Memory B cell (primary cell): ENCODE measurements at places on chromosomes 7 and 10.

DNA sequence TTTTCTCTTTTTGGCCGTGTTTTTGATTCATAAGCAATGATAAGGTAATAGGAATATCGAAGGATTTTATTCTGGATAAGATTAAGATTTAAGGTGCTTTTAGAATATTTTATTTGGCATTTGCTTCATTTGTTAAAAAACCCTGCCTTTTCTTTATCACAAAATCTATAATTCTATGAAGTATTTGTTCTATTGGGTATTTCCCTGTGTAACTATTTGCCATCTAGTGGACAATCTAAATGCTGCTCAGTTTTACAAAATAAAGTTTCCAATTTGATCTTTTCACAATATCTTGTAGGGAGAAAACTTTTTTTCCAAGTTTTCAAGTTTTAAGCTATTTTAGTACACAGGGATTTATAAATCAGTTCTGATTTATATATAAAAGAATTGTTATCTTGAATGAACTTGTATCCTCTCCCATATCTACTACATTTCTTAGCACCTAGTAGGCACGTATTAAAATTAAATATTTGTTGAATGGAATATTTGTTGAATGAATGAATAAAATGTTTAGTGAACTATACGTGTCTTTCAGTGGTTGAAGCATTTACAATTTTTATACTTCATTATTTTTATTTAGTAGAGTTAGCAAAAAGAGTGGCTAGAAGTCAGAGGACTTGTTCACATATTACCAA lies 26.5 kb downstream of the ANKRD7 start:
- H3K36me3 ChIP-seq, result no peaks in the 10 kb centered on the region
- DNase-seq, result no peak
- H3K4me3 ChIP-seq, result no peak overlapping the region

GRCh38 chr7:135077642-135078041 lies 70.2 kb upstream of the TMEM140 start:
- no peak overlapping the region for H3K4me3 ChIP-seq
- H3K27me3 ChIP-seq, result no peaks in the 10 kb centered on the region
- H3K4me1 ChIP-seq, result no peaks in the 10 kb centered on the region
- DNase-seq, result no peak
- H3K27ac ChIP-seq, result no peak overlapping the region
- H3K36me3 ChIP-seq, result no peaks in the 10 kb centered on the region

DNA sequence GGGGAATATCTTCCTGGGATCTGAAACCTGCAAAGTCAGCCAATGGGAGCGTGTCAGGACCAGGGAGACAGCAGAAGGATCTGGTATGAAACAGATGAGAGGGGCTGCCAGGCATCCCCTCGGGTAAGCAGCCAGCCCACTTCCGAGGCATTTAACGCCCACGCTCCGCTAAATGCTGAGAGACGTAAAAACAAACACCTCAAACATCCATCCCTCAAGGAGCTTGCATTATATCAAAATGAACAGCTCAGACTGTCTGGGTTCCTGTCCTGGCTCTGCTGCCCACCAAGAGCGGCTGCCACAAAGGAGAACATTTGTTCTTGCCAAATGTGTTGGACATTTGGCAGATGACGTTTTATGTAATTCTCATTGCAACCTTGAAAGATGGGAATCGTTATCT lies 7.0 kb upstream of the SERPINE1 start:
- peaks cover 26% of the 10 kb centered on the region for H3K27me3 ChIP-seq
- no peak for DNase-seq
- H3K36me3 ChIP-seq, result no peaks in the 10 kb centered on the region
- no peak overlapping the region for H3K27ac ChIP-seq
- peaks cover 9% of the 10 kb centered on the region for H3K4me1 ChIP-seq
- H3K4me3 ChIP-seq, result no peak overlapping the region

DNA sequence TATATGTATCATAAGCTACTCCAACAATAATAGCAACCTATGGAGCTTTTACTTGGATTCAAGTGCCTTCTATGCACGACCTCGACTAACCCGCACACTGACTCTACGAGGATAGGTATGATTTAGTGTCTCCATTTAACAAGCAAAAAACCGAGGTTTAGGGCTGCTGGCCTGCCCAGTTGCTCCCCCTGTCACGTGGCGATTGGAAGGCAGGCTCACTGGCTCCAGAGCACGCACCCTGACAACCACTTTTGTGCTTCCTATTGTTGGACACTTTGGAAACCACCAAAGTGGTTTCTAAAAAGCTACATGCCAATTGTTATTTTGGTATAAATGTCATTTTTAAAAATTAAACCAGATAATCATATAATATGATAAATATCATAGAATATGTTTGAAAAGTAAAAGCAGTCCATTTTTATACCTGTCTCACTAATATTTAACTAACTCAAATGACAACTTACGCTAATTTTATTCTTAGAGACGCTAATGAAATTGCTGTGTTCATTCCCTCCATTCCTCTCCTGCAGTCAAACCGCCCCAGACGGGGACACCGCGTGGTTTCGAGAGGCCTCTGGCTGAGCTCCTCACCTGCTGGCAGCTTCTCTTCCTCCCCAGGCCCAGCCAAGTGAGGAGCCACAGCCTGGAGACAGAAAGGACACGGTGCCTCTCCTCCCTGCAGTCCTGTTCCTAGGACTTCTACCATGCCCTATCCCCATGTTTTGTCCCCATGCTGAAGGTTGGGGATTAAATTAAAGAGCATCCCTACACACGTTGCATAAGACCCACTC lies 22.2 kb upstream of the RHEB start:
- no peak overlapping the region for H3K27ac ChIP-seq
- no peaks in the 10 kb centered on the region for H3K36me3 ChIP-seq
- DNase-seq, result no peak
- H3K27me3 ChIP-seq, result peaks cover 15% of the 10 kb centered on the region
- H3K4me1 ChIP-seq, result peaks cover 2% of the 10 kb centered on the region

- no peak overlapping the region for H3K4me3 ChIP-seq
- no peak for DNase-seq
- H3K4me1 ChIP-seq, result peaks cover 24% of the 10 kb centered on the region
- no peaks in the 10 kb centered on the region for H3K36me3 ChIP-seq
- H3K27me3 ChIP-seq, result peaks cover 10% of the 10 kb centered on the region
Measured at GRCh38 chr10:27349987-27350386, 109.4 kb upstream of the ACBD5 start.

- no peak for DNase-seq
- no peak overlapping the region for H3K4me3 ChIP-seq
- peaks cover 11% of the 10 kb centered on the region for H3K36me3 ChIP-seq
- peaks cover 4% of the 10 kb centered on the region for H3K4me1 ChIP-seq
- H3K27me3 ChIP-seq, result no peaks in the 10 kb centered on the region
Measured at GRCh38 chr7:133860628-133861335, 266.4 kb upstream of the LRGUK start.

- H3K4me1 ChIP-seq, result peaks cover 53% of the 10 kb centered on the region
- peak overlapping the region; percentile 94 for H3K27ac ChIP-seq
- peak; percentile 37 for DNase-seq
Measured at GRCh38 chr7:50147951-50148808, 55.1 kb upstream of the ZPBP start.
